Erythroblast (primary cell): ENCODE measurements at places on chromosomes 6 and 20.

DNA sequence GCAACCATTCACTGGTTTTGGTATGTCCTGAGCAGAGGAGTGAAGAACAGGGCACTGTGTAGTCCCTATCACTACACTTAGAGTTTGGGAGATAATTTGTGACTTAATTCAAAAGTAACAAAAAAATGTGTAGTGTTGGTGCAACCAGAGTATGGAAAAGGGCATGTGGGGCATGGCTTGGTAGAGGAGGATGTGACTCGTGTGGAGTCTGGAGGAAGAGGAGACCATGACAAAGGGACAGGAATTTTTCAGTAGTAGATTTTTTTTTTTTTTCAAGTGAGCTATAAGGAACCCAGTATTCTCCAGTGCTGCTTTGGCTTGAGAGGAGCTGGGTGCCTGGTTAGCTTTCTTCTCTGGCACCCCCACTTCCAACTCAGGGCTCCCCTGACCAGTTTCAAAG lies 5.1 kb downstream of the MTRES1 start:
- no peak for DNase-seq

DNA sequence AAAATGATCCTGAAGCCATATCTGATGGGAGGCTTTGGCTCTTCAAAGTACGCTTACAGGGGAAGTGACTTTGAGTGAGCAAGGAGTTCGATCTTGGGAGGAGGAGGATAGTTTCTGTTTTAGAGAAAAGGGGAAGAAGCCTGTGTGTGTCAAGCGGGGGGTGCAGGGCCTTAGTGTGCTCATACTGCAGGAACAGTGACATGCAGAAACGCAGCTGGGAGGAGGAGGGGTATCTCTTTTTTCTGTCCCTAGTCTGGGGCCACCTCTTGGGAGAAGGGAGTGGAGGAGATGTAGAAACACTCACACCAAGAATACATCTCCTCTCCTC lies 19.8 kb downstream of the SIRPD start:
- DNase-seq, result peak; percentile 7

- DNase-seq, result no peak
These were observed 23.6 kb downstream of the CDS2 start for GRCh38 chr20:5150226-5151076.

- DNase-seq, result peak; percentile 43
These were observed 76.5 kb downstream of the GJA10 start for GRCh38 chr6:89970609-89971337.

- DNase-seq, result no peak
These were observed 126.5 kb downstream of the MBOAT1 start for GRCh38 chr6:20085817-20086216.

GRCh38 chr20:34871320-34871926 lies 1.2 kb downstream of the GGT7 start:
- DNase-seq, result no peak

DNA sequence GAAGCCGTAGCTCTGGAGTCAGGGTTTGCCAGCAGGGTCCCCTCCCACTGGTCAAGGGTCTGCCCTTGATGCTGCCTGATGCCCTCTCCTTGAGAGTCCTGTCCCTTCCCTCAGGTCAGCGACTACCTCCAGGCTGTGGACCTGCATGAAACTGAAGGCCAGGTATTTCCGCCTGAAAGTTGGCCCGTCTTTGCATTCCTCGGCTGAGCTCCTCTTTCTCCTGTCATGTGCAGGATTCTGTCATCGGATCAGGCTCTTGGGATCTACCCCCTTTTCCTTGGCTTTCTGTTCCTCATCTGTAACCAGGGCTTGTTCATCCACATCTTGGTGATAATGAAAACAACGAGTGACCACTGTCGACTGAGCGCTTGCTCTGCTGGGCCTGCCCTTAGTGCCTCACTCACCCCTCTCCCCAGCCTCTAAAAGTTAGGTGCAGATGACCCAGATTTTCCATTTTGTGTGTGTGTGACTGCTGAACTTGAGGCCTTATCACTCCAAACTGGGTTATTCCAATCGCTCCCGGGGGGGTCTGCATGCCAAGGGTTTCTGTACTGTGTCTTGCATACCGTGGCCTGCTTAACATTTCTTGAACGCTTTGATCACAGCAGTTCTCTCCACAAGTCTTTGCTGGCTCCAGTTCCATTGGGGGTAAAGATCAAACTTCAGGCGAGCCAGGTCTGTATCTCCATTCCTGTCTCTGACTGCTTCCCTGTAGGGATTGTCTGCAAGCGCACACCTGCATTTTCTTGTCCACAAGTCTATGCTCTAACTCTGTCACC lies 81.6 kb downstream of the DTD1 start:
- DNase-seq, result no peak

DNA sequence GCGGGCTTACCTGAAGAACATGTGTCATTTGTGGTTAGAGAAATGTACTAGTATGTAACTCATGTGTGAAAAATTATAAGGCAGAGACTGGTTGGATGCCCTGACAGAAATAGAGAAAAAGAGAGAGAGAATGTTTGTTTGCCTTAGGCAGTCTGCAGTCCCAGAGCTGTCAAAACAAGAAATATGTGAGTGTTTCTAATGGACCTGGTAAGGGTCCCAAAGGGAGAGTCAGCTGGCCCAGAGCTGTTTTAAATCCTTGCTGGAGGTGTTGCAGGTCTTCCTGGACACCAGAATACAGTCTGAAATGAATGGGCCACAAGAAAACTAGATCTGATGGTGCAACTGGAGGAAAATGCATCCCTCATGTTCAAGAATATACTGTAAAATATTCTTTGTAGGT lies 158.3 kb upstream of the OGFRL1 start:
- no peak for DNase-seq

DNA sequence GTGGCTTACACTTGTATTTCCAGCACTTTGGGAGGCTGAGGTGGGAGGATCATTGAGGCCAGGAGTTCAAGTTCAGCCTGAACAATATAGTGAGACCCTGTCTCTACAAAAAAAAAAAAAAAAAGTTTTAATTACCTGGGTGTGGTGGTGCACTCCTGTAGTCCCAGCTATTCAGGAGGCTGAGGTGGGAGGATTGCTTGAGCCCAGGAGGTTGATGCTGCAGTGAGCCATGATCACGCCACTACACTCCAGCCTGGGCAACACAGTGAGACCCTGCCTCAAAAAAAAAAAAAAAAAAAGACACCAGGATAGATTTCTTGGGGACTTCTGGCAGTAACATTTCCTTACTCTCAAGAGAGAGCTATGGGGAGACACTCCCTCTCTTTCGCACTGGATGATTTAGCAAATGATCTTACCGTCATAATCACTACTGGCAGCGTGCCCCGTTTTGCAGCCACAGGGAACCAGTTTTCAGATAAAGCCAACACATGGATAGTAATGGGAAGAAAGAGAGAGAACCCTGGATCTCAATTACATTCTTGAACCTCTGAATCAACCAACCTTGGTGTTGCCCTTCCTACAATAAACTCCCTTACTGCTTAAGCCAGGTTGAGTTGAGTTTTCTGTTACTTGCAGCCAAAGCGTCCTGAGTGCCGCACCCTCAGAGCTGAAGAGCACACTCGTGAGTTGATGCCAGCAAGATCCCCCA lies 18.1 kb upstream of the PTPN1 start:
- DNase-seq, result peak; percentile 62

DNA sequence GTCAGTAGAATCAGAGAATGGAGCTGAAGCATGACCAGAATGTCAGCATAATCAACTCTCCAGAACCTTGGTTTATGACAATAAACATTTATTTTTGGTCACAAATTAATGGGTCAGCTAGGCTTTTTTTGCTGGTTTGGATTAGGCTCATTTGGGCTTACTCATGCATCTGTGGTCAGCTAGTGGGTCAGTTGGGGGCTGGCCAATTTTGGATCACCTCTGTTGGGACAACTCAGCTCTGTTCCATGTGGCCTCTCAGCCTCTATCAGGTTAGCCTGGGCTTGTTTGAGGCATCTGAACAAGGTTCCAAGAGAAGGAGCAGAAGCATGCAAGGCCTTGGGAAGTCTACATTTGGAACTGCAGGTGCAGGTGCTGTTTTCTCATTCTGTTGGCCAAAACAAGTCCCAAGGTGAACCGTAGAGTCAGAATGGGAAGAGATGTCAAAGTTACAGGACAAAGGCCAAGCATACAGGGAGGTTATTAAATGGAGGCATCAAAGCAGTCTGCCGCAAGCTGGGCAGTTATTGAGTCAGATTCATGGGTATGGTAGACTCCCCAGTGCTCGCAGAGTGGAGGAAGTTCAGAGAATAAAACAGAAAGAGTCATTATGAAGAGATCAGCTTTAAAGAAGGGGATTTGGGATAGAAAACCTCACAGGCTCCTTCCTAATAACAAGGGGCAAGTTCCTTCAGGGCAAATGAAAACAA lies 173.0 kb downstream of the PLCB4 start:
- DNase-seq, result no peak

DNA sequence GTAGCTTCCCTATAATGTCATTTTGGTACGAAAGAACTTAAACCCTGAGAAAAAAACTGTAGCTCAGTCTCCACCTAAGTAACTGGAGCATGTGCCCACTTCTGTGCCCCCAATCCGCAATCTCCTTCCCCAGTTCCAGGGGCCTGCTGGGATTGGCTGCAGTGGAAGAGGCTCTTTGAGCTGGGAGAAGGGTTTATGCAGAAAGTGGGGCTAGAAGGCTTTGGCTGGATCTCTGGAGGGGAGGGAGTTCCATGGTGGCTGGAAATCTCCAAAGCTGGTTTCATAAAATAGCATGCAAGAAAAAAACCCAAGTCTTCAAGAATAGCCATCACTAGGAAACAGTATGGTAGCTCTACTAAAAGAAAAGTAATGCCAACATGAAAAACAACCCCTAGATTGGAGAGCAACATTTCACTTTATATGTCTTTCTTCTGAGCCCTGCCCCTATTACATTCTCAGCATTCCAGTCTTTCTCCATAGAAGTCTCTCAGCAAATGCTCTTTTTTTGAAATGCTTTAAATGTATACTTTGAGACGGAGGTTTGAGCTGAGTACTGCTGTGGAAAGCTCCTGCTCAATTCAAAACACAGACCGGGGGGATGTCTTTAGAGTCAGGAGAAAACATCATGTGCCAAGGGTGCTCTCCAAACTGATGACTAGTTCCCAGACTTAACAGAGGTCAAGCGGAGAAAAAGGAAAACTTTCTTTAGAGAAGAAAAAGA lies 36.0 kb upstream of the FOXO3 start:
- DNase-seq, result no peak

GRCh38 chr6:167781066-167781767 lies 45.5 kb upstream of the AFDN start:
- no peak for DNase-seq

DNA sequence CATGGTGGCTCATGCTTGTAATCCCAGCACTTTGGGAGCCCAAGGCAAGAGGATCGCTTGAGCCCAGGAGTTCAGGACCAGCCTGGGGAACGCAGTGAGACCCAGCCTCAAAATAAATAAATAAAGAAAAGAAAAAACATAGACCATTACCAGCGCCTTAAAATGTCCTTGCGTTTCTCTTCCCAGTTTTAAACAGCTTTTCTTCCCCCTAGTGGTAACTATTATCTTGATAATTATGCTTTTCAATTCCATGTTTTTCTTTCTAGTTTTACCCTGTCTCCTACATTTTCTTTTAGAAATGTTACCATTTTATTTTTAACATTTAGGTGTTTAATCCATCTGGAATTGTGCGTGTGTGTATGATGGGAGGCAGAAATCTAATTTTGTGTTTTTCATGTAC lies 24.4 kb downstream of the DNAH8 start:
- no peak for DNase-seq

GRCh38 chr6:85685713-85686112 lies 43.0 kb upstream of the SYNCRIP start:
- no peak for DNase-seq

DNA sequence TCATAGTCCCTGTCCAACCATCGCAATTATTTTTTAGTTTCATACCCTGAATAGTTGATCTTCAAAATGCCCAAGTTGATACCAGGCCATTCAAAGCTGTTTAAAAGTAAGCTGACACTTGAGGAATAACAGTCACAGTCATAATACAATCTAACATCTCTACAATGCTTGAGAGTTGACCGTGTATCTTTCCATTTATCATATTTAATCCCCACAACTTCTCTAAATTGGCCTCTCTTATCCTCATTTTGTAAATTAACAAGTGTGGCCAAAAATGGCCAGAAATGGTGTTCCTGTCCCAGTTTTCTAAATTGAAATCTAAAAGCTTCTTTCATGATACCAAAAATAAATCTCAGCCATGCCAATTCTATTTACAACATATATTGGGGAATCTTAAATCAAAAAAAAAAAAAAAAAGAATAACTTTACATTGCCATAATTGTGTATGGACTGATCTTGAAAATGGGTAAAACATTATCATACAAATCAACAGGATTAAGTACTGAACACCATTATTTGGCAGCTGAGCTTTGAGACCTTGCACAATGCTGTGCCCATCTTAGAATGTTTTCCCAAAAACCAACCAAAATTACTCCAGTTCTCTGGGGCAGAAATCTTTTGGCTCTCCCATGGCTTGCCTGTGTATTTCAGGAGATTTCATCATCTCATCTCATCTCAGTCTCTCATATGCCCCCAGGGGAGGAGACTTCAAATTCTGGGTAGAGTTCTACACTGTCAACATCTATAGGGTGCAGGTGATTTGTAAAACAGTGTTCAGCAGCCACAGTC lies 448.7 kb upstream of the JARID2 start:
- DNase-seq, result peak; percentile 61

- DNase-seq, result no peak
These were observed 13.7 kb downstream of the PHF3 start for GRCh38 chr6:63649269-63649668.

DNA sequence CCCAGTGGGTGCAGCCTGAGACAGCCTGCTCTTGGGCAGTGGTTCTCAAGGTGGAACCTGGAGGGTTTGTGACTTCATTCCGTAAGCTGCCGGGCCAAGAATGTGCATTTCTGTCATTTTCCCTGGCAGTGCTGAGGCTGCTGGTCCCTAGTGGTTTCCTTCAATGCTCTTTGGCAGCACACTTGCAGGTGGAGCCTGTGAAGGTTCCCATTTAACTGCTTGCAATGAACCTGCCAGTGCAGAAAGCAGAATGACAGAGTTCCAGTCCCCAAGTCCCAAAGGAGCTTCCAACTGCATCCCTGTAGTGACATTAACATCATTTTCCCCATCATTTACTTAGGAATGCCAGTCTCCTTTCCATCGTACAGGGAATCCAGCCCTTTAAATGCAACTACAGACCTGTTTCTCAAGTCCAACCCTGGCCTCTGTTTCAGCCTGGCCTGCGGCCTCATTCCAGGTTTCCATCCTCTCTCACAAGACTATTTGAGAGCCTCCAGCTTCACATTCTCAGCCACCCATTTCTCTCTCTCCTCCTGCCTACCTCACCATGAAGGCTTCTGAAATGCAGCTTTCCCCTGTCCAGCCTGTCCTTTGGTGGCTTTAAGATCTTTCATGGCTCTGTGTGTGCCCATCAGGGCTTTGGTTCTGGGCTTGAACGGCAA lies 149.7 kb upstream of the GGTLC1 start:
- DNase-seq, result no peak

DNA sequence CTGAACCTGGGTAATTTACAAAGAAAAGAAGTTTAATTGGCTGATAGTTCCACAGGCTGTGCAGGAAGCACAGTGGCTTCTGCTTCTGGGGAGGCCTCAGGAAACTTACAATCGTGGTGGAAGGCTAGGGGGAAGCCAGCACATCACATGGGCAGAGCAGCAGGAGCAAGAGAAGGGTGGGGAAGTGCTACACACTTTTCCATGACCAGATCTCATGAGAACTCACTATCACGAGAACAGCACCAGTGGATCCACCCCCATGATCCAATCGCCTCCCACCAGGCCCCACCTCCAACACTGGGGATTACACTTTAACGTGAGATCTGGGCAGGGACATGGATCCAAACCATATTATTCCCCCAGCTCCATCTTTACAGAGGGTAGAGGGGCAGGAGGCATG lies 166.4 kb downstream of the NFATC2 start:
- DNase-seq, result peak; percentile 50

- no peak for DNase-seq
These were observed 8.7 kb upstream of the TBX18 start for GRCh38 chr6:84773133-84773430.

- DNase-seq, result no peak
These were observed 76.4 kb upstream of the HS3ST5 start for GRCh38 chr6:114419175-114419574.
